Activated T-cell treated with anti-CD3 and anti-CD28 coated beads, Interleukin-2, amount 50 U/mL, for 72 hours (primary cell): ENCODE measurements at places on chromosomes 3 and 15.

- no peak for DNase-seq
Measured at GRCh38 chr15:49024840-49025239, 21.4 kb downstream of the SECISBP2L start.

- DNase-seq, result no peak
Measured at GRCh38 chr15:62253294-62253693, 88.2 kb upstream of the C2CD4B start.

GRCh38 chr3:152609891-152610290, 225.0 kb upstream of the P2RY1 start:
- no peak for DNase-seq

GRCh38 chr3:128262457-128262856, 109.2 kb downstream of the EEFSEC start:
- DNase-seq, result no peak

DNA sequence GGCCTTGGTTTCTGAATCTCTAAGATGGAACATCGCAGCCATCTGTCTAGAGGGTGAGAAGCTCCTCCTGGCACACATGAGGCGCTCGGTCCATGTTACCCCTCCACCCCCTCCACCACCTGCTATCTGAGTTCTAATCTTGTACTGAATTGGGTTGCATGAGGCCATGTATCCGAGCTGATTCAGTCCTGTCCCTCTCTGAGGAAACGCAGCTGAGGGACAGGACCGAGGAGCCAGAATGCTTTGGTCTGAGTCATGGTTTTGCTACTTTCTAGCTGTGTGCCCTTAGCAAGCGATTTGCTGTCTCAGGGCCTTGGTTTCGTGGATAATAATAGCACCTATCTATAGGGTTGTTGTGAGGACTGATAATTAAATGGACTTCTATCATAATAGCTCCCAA, 87.8 kb upstream of the SEC13 start:
- DNase-seq, result no peak

DNA sequence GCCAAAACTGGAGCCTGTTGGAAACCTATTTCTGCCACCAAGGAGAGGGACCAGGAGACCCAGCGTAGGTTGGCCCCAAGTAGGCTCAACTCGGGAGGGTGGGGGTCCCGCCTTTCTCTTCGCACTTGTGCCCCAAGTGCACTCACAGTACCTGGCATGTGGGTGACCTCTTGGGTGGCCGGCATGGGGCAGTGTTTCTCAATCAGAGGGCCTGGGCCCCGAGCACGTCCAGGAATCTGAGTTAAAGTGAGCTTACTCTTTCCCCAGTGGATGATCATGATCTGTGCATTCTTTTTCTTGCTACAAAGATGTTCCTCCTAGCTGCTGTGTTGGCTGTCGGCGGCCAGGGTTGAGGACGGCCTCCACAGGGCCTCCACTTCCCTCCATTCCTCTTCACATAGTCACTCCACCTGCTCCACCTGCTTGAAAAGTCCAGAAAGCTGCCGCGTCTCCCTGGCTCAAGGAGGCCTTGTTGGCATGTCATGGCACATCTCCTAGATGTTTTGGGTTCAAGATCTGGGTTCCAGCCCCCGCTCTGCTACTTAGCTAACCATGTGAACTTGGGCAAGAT, 66.5 kb upstream of the SEC61A1 start:
- no peak for DNase-seq

- DNase-seq, result no peak
Measured at GRCh38 chr3:108099244-108099643, 8.4 kb upstream of the CD47 start.
